ENCODE measurements at places on chromosomes 11 and 22. TPM values are rescaled to one million over a fixed set of nuclear protein-coding genes. Genes with fewer than 3 reads are reported as not detected.

GRCh38 chr22:49380095-49380827 is 447.4 kb downstream of the BRD1 start:
- no peak for DNase-seq
- no peaks in the 10 kb centered on the region for H3K27me3 ChIP-seq
- H3K27ac ChIP-seq = no peak overlapping the region
- H3K4me1 ChIP-seq = no peaks in the 10 kb centered on the region
- no peaks in the 10 kb centered on the region for H3K36me3 ChIP-seq

Gene ACCS
- 41.1 TPM for total RNA-seq

GRCh38 chr11:7353100-7353499 is 101.4 kb downstream of the SYT9 start:
- no peaks in the 10 kb centered on the region for H3K36me3 ChIP-seq
- H3K27me3 ChIP-seq = no peaks in the 10 kb centered on the region
- H3K4me3 ChIP-seq = no peak overlapping the region
- no peak overlapping the region for H3K27ac ChIP-seq

Gene TEAD1
- 1.0 TPM for total RNA-seq

Gene MPZL2
- 3.8 TPM for total RNA-seq
